SJCRH30 (cell line): ENCODE measurements at places on chromosomes 1 and 21.

- DNase-seq: peak; percentile 79
These were observed 79.5 kb downstream of the BEND5 start for GRCh38 chr1:48697066-48697707.

DNA sequence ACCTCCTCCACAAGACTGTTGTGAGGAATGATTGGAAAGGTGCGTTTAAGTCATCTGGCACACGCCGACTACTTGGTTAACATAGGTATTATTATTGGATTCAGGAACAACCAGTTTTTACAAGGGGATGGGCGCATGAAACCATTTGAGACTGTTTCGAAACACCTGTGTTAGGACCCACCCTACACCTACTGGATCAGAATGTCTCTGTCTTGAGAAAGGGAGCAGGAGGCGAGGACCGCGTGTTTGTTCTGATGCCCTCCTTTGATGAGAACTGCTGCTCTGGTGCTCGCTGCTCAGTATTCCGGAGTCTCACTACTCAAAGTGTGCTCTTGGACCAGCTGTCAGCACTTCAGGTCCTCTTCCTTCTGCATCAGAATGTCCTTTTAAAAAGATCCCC is 7.3 kb downstream of the H6PD start:
- DNase-seq: no peak

DNA sequence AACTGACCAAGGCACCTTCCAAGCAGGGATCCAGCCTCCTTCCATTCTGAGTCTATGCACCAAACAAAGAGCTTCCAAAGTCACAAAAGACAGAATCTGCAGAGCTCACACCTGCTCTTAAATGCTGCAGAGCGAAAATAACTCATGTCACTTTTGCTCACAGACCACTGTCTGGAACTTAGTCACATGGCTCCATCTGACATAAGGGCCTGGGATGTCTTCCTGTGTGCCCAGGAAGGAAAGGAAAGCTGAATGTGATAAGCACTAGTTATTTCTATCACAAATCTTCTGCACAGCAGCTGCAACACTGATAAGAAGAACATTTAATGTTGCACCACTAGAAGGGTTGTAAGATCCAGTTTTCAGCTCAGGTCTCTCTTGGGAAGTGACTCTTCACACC is 39.5 kb upstream of the SGIP1 start:
- DNase-seq: no peak

GRCh38 chr1:35603941-35604340 is 30.8 kb downstream of the TFAP2E start:
- DNase-seq: no peak

DNA sequence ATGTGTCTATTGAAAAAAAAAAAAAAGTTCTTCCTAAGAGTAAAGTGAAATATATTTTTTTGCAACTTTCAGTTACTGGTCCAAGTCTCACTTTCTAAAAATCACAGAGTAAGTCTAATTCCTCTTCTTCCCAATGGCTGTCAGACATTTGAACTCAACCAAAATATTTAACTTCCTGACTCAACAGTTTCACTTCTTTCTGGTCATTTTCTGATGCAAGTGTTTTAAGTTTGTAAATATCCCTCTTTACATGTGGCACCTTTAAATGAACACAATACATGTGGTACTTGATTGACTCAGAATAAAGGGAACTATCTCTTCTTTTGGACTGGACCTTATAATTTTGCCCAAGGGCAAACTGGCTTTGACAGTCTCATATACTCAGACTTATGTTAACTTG is 76.7 kb downstream of the ASH1L start:
- DNase-seq: no peak

DNA sequence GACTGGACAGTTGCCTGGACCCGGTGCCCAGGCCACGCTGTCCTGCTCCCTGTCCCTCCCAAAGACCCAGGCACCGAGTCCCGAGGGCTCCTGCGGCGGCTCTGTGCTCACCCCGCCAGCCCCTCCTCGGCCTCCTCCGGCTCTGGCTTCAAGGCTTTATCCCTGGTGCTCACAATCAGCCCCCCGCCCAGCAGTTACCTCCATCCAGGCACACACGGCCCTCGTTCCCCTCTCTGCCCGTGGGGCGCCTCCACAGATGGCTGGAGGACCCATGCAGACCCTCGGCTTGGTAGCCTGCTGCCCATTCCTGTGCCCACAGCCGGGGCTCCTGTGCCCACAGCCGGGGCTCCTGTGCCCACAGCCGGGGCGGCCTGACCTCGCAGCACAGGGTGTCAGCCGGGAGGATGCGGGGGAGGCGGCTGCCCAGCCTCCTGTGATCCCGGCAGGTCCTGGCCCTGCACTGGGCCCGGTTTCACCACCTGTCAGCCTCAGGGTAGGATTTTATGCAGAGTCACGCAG is 52.3 kb upstream of the COL18A1 start:
- no peak for DNase-seq

- DNase-seq: no peak
These were observed 52.9 kb upstream of the CITED4 start for GRCh38 chr1:40914927-40915569.

DNA sequence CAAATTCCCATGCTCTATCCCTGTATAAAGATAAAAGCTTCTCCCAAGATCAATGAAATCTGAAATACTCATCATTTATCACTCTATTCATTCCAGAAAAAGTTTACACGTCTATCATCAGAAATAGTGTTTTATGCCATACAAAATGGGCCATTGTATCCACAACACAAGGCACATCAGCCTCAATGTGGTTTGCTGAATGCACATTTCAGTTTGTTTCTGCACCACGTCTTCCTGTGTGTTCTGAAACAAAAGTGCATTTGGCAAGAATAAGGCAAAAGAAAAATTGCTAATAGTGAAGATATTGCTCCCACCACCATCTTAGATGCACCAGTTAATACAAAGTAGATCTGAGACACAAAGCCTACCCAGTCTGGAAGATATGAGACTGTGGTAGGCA is 89.6 kb upstream of the ETS2 start:
- DNase-seq: no peak

DNA sequence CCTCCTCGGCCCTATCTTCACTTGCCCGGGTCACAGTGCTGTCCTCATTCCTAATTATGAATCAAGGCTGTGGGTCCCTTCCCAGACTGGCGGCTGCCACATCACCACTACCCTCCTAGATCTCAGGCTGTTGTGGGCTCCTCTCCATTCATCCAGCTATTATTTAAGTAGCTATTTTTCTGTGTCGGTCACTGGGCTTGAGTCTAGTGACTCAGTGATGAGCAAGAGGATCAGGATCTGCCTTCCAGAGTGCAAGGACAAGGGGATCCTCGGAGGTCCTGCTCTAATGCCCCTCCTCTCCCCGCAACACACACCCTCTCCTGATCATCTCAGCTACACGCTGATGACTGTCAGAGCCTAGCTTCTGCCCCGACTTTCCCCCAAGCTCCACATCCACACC is 34.1 kb downstream of the CDCP2 start:
- DNase-seq: no peak

- no peak for DNase-seq
These were observed 107.4 kb downstream of the SLC5A9 start for GRCh38 chr1:48329905-48330304.

DNA sequence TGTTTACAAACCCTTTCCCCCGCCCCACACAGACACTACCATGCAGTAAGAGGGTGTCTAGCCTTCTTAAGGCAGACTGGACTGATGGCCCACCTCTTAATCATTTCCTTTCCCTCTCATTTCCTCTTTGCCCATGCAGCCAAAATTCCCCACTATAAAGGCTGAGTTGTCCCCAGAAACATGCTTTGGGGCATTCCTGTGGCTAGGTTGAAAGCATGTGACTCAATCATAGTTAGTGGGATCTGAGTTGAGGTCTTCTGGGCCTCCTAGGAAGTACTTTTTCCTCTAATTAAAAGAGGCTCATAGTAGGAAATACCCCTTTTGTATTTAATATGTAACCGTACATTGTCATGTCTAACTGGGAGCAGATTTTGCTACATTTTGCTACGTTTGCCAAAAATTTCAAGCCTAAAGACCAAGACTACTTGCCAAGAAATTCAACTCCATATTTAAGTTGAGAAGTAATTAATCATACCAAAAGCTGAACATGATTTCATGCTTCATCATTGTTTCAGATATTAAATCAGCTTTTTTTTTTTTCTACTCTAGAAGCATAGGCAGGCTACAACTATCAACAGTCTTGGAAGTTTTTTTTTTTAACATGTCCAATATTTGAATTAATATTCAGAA is 174.7 kb downstream of the ADGRL4 start:
- peak; percentile 66 for DNase-seq

DNA sequence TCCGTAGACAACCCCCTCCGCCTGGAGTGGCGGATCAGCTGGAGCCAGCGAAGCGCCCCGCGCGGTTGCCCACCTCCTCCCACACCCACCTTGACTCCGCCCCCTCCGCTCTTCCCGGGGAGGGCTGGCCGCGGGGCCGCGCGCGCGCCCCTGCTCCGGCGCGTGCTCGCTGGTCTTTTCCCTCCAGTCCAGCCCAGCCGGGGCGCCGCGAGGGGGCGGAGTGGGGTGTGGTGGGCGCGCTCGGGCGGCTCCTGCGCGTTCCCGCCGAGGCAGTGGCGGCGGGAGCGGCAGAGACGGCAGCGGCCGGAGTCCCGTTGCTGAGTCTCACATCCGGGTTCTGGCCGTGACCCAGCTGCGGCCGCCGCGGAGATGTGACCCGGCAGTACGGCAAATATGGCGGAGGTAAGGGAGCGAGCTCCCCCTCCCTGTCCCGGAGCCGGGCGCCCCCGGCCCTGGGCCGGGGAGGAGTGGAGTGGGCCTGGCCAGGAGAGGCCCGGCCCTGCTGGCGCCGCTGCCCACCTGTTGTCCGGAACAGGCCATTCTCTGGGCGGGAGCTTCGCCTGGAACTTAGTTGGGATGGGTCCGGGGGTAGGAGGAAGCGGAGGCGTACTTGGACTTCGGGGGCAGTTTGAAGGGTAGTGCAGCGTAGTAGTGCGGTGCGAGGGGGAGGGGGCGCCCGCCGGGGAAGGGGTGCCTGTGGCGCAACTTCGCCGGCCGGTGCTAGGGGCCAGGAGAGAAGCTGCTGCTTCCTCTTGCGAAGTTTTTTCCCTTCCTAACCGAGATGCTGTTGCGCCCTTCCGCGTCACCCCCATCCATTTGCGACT is 5.4 kb downstream of the MIER1 start:
- DNase-seq: peak; percentile 94

- no peak for DNase-seq
These were observed 2.5 kb upstream of the GBP4 start for GRCh38 chr1:89201106-89201794.

DNA sequence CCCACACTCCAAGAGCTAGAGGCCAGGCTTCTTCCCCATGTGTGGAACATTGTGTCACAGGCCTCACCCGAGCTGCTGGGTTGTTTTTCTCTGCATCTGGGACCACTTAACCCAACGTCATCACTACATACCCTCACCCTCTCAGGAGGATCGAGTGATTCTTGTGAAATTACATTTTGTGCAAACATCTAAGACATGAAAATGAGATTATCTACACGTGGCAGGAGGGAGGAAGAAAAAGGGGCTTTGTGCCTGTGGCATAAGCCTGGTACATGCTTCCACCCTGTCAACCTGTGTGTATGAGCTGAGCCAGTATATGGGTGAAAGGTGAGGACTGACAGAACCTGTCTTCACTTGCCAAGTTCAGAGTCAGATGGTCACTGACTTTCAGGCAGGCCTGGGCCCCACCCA is 1.6 kb downstream of the CPT2 start:
- DNase-seq: no peak

DNA sequence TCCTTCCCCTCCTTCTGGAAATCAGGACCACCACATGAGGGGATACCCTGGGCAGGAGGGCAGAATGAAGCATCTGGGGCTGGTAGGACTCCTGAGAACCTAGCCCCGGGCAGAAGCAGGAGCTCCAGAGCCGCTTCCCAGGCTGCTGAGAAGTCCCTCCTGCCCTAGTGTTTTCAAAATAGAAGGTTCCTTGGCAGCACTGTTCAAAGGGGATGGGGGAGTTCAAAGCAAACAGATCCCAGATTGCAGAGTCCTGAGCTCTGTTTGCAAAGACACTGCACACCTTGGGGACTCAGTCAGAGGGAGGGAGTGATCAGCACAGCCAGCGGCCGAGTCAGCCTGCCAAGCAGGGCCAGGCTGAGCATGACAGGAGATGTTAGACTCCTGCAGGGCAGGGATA is 177.8 kb downstream of the PTPRU start:
- no peak for DNase-seq

DNA sequence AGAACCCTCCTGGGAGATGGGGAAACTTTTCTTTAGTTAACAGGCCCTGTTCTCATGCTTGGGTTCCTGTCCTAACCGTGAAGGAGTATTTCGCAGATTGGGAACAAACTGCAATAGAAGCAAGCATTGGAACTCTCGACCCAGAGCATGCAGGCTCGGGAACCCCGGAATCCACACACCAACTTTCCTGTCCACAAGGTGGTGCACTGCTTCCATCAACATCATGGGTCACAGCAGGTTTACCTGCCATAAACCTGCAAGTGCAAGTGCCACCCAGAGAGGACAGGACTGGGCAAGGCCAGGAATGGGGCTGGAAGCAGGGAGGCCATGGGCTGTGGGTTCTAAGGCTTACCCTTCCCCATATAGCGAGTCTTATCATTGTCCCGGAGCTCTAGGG is 6.9 kb downstream of the ENO1 start:
- DNase-seq: no peak

DNA sequence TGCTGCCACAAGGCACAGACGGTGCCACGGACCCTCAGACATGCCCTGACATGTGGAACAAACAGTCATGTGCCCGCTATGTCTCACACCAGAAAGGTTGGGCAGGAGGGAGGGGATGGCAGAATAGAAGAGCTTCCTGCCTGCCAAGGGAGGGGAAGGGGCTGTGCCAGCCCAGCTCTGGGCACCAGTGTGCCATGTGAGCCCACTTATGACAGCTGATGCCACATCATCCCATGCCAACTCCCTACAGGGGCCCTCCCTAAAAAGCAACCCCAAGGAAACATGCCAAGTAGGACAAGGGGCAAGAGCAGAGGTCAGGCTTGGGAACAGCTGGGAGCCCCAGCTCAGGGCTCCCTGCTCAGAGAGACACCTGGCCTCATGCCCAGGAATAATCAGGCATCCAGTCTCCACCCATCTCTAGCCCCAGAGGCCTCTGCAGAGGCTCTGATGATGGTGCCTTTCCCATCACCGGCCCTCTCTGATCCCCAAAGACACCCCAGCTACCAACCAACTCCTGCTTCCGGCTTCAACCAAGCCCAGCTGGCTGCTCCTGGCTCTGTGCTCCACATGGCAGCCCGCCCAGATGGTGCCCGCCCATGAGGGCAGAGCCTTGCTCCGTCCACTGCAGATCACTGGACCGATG is 10.3 kb downstream of the ADGRB2 start:
- peak; percentile 92 for DNase-seq

DNA sequence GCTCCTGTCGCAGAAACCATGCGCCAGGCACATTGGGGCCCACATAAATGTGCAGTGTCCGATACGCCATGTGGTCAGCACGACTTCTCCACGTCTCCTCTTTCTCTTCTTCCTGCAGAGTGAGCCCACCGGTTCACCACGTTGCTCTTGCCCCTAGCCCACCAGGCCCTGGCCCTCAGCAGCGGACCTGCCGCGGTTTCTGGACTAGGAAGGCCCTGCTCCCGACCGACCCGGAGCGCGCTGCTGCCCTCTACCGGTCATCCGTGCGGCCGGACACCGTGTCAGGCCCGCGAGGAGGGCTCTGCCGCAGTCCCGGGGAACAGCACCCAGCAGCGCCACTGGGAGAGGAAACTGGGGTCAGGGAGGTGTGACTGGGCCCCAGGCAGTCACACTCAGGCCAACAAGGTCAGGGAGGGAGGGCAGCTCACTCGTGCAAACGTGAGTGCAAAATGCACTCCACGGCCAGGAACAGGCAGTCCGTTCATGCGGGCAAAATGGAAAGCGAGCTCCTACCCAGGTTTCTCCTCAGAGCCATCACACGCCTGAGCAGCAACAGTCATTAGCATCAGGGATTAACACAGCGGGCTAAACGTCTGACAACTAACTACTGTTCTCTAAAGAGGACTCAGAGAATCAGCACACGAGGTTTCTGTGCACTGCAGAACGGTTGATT is 13.7 kb downstream of the TLR5 start:
- no peak for DNase-seq

- DNase-seq: no peak
These were observed 11.4 kb downstream of the SH3BP5L start for GRCh38 chr1:248814351-248814750.
